ENCODE measurements at places on chromosomes 1 and 21.

GRCh38 chr21:44480200-44481053 lies 25.1 kb downstream of the LRRC3 start:
- DNase-seq = no peak

GRCh38 chr1:202625416-202626360 lies 84.6 kb downstream of the SYT2 start:
- DNase-seq = peak; percentile 31

DNA sequence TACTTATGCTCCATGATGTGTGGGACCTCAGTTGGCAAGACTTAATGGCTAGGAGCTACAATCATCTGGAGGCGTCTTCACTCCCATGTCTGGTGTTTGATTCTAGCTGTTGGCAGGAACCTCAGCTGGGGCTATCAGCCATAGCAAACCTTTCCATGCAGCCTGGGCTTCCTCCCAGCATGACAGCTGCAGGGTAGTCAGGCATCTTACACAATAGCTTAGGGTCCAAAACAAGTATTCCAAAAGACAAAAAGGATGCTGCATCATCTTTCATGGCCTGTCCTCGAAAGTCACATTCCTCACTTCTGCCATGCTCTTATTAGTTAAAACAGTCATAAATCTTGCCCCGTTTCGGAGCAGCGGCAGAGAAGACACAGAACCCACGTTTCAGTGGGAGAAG lies 90.9 kb downstream of the LRRC8C start:
- peak; percentile 4 for DNase-seq

- no peak for DNase-seq
These were observed 595 bp downstream of the IL10RB start for GRCh38 chr21:33266789-33267135.

- no peak for DNase-seq
These were observed 655 bp downstream of the USF1 start for GRCh38 chr1:161044908-161045735.

DNA sequence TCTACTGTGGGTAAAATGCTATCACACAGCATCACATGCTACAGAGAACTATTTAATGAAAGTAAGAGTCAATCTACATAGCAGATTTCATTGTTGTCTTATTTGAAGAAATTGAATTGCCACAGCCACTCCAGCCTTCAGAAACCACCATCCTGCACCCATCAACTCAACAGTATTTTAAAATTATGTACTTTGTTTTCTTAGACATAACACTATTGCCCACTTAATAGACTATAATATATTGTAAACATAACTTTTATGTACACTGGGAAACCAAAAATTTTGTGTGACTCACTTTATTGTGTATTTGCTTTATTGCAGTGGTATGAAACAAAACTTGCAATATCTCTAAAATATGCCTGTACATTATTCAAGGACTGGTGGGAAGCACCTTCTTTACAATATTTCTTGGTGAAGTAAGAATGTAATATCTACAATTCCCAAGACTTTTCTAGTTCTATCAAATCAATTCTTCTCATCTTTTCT lies 133.0 kb downstream of the DUSP10 start:
- DNase-seq = no peak

- no peak for DNase-seq
These were observed 500.7 kb downstream of the LMO4 start for GRCh38 chr1:87829360-87829759.

DNA sequence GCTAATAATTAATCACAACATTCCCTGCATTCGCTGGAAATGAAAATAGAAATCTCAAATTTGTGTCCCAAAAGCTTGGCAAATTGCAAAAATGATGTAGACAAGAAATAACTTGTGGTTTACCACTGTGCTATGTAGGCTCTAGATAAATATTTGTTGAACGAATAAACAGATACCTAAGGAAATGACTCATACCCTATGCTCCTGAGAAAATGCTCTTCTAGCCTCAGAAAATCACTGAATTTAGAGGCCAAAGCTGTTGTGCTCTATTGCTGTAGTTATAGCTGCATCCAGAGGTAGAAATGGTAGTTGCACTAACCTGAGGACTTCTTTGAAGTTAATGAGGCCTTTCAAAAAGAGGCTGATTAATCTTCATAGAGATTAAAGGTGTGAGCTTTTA lies 142.0 kb upstream of the ZNHIT6 start:
- no peak for DNase-seq

GRCh38 chr1:12678350-12678749 lies 34.5 kb downstream of the AADACL4 start:
- DNase-seq = no peak

DNA sequence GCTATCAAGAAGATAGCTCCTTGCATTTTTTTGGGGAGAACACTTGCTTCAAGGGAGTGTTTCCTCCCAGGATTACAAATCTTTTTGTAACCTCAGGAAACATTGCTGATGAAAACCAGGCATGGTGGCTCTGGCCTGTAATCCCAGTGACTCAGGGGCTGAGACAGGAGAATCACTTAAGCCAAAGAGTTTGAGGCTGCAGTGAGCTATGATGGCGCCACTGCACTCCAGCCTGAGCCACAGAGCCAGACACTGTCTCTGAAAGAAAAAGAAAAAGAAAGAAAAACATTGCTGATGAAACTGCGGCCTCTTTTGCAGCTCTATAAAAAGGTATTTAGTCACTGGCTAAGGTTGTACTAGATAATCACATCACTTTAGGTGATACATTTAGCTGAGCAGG lies 7.3 kb downstream of the RNU1-2 start:
- no peak for DNase-seq
